NCI-H2081 (cell line): ENCODE measurements at places on chromosomes 16 and 17.

DNA sequence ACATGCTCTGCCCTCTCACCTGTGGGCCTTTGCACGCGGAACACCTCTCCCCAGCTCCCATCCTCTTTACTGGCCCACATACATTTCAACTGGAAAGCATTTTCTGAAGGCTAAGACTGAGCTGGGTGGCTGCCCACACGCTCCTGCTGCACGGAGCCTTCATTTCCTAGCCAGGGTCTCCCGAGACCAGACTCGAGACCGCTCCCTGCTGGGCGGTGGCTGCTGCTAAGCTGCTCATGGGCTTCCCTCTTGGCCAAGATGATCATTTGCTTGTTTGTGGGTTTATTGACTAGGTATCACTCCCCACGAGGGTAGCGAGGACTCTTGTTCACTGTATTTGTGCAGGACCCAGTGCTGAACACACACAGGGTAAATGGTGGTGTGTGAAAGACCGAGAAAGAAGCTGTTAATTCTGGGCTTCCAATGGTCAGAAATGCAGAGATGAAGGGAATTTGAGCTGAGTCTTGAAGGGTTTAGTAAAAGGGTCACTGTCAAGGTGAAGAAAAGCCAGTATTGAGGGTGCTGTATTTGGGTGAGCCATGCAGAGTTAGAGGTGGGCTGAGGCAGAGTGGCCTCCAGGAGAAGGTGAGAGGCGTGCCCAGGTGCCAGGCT is 907 bp downstream of the TRAPPC2L start:
- DNase-seq, result peak; percentile 22

- no peak for DNase-seq
Observed at GRCh38 chr17:42282478-42283080, 5.7 kb upstream of the STAT5A start.

DNA sequence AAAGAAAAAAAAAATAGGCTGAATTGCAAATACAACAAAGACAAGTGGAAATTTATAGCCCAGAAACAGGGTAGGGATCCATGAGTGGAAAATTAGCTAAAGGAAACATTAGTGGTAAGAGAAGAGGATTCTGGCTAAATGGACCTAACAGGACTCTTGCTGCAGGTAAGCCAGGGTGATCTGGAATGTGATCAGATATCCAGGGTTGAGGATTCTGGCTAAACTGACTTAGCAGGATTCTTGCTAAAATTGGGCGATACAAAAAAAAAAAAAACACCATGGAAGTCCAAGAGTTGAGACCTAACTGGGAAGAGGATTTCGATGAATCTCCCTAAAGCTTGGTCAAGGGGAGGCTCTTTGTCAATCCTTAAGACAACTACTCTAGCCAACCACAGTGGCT is 61.7 kb upstream of the ATF7IP2 start:
- DNase-seq, result no peak

GRCh38 chr16:57838161-57838560 is 35.9 kb upstream of the KIFC3 start:
- DNase-seq, result no peak

- DNase-seq, result no peak
Observed at GRCh38 chr16:25045696-25046381, 30.7 kb upstream of the ARHGAP17 start.

DNA sequence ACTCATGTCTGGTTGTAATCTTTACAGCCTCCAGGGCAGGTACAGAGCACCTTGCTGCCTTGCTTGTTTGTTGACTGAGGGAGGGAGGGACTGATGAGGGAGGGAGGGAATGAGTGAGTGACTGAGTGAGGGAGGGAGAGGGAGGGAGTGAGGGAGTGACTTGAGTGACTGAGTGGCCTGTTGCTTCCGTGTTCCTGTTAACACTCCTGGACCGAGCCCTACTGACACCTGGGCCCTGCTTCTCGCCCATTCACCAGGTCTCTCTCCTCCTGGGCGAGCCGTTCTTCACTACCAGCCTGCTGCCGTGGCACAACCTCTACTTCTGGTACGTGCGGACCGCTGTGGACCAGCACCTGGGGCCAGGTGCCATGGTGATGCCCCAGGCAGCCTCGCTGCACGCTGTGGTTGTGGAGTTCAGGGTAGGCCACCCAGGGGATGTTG is 41.2 kb downstream of the PRMT7 start:
- DNase-seq, result no peak

DNA sequence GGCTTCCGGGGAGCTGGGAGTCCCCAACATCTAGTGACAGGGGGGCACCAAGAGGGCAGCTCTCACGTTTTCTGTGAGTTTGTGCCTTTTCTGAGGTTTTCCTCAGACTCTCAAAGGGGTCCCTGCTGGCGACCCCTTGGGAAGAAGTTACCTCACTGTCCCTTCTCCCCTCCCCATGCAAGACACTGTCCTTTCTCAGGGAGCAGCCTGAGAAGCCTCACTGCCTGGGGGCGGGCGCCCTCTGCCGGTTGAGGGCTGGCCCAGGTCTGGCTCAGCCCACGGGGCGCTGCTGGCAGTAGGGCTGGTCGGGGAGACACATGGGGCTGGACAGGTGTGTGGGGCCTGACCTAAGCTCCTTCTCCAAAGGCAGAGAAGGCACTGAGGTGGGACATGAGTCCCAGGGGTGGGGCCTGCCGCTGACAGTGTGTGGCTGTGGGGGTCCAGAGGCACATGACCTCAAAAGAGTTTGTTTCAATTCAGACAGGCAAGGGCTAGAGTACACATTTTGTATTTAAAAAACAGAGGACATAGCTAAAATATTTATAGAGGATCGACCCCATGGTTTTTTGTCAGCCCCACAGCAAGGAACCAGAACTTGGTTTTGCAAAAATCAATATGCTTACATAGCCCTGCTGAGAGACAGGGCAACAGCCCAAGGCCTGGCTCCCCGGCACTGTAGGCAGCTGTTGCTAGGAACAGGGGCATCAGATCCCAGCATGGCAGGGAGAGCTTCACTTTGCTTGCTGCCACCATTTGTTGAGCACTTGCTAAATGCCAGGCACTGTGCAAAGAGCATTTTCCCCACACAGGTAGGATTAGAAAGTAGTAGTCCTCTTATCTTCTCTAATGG is 18.5 kb upstream of the ALDH3A1 start:
- DNase-seq, result peak; percentile 28

GRCh38 chr17:59547131-59547915 is 18.1 kb upstream of the DHX40 start:
- DNase-seq, result peak; percentile 8

- no peak for DNase-seq
Observed at GRCh38 chr16:10688291-10688690, 6.4 kb downstream of the TEKT5 start.

DNA sequence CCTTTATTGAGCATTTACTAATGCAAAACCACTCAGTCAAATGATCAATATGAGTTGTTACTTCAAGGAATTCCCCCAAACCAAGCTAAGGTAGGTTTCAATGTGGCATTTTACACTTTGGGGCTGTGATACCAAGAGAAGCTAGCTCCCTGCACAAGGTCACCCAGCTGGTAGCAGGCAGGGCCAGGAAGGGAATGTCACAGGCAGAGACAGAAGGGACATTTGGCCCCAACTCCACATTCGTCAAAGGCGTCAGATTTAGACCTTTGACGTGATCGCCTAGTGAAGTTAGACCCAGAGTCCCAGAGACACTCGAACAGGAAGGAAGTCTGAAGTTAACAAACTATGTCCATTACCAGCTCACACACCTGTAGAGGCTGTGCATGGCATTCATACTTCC is 5.5 kb upstream of the SMG1 start:
- DNase-seq, result no peak

GRCh38 chr17:4465786-4466185 is 32.0 kb downstream of the SPNS3 start:
- DNase-seq, result no peak

- no peak for DNase-seq
Observed at GRCh38 chr17:52233176-52233575, 74.7 kb upstream of the CA10 start.

- DNase-seq, result no peak
Observed at GRCh38 chr17:34503528-34504195, 75.7 kb upstream of the TMEM132E start.

GRCh38 chr17:28514561-28515002 is 8.4 kb downstream of the FOXN1 start:
- DNase-seq, result no peak

DNA sequence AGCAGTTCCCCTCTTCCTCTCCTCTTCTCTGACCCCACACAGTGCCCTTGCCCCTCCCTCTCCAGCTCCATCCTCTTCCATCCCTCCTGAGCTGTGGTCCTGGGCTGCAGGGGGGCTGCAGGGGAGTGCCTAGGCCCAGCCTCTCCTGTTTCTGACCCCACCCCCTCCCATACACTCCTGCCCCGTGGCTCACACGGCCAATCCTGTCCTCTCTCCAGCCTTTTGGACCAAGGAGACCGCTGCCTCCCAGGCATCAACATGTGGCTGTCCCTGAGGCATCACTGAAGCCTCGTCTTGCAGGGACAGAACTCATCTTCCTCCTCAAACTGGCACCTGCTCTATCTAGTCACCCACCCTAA is 6.7 kb downstream of the CLUH start:
- DNase-seq, result no peak

GRCh38 chr17:58956997-58957724 is 149.5 kb downstream of the TRIM37 start:
- no peak for DNase-seq

DNA sequence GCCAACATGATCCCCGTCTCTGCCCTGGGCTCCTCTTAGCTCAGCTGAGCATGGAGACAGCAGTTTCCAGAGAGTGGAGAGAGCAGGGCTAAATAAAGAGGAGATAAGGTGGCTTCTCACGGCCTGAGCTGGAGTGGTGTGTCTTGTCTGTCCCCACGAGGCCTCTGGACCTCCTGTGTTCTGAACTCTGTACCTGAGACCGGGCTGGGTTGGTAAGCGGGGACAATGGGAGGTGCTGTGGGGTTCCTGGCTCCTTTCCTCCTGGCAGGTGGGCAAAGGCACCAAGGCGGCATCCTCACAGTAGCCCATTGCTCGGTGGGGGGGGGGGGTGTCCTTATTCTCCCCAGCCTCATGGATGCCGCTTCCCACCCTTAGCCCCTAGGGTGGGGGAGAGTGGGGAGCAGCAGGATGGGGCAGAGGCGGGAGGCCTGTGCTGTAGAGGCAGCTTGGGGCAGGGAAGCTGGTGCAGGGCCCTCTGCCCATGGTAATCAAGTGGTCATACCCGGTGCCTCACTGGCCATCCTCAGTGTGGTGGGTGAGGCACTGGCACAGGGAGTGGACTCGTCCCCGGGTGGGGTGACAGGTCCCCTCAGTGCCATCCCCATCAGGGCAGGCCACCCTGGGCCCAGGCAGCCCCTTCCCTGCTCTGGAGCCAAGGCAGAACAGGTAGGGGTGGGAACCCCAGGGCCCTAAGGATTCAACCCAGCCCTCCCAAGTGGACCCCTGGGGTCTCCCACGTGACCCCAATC is 2.8 kb downstream of the AANAT start:
- DNase-seq, result no peak

- no peak for DNase-seq
Observed at GRCh38 chr17:41957031-41957868, 9.3 kb upstream of the CNP start.

DNA sequence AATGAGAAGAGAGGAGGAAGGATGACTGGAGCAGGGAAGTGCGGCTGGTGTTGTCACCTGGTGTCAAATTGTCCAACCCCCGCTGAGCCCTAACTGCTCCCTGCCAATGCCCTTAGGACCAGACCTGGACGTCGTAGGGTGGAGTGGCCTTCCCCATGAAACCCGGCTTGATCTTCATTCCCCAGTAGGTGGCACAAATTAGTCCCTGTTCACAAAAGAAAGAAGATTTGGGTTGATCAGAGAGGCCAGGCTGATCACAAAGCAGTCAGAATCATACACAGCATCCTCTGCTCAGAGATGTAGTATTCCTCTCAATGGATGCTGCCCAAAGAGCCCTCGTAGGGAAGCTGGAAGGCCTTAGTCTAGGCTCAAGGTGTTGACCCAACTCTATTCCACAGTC is 60.2 kb downstream of the ACSM1 start:
- no peak for DNase-seq

GRCh38 chr17:66355510-66355909 is 53.1 kb downstream of the PRKCA start:
- DNase-seq, result no peak

DNA sequence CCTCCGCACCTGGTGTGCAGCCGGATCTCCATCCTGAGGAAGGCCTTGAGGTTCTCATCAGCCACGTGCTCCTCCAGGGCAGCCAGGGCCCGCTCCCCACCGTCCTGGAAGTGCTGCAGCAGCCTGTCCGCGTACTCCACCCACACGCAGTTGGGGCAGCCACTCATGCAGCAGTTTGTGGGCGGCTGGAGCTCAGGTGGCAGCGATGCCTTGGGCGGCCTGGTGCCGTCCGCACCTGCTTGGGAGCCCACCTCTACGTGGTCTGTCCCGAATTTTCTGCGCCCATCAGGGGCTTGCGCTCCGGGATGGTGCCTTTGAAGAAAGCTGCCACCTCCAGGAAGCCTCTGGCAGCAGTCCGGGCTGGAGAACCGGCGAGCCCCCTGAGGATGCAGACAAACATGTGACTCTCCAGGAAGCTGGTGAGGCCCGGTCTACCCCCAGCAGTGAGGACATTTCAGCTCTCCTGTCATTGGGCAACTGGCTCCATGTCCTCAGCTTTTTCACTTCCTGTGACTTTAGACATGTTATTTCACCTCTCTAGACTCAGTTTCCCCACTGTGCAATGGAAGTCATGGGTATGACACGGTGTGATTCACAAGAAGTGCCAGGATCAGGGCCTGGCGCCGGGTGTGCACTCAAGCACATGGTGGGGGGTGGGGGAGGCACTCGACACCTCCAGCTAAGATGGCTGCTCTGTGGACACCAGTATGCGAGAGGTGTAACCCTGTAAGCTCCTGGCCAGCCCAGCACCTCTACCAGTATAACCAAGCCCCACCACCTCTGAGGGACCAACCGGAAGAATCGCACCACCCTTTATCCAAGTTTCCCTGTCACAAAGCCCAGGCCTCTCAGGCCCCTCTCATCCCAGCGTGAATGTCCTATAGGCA is 957 bp downstream of the OXLD1 start:
- peak; percentile 70 for DNase-seq

DNA sequence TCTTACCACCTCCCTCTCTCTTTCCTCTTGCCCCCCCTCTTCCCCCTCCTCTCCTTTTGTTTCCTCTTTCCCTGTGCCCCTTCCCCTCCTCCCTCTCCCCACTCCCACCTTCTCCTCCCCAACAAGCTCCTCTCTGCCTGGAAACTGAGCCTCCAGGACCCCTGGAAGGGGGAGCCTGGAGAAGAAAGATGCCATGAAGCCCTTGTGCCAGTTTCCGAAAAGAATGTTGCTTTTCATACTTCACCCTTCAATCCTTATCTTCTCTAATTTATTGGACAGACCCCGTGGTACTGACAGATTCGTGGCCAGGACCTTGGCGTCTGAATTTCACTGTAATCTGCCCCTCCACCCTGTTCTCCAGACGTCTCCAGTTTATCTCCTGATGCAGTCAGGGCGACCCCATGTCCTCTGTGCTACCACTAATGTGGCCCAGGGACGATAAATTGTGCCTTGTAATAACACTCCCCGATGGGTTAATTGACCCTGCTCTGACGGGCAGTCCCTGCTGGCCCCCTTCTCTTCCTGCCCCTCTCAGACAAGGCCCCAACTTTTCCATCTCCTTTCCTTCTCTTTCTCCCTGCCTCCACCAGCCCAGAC is 138.4 kb upstream of the GSE1 start:
- no peak for DNase-seq

DNA sequence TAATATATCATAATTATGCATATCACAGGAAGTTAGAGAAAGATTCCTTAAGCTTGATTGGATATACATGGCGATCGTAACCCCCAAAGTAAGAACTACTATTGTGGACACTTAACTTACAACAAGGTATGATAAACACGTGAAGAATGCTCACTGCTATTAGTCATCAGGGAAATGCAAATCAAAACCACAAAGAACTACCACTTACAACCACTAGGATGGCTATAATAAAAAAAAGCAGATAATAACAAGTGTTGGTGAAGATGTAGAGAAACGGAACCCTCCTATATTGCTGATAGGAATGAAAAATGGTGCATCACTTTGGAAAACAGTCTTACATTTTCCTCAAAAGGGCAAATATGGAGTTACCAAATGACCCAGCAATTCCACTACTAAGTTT is 265.9 kb downstream of the SLC39A11 start:
- DNase-seq, result no peak
